ENCODE measurements at places on chromosomes 7 and 10.

DNA sequence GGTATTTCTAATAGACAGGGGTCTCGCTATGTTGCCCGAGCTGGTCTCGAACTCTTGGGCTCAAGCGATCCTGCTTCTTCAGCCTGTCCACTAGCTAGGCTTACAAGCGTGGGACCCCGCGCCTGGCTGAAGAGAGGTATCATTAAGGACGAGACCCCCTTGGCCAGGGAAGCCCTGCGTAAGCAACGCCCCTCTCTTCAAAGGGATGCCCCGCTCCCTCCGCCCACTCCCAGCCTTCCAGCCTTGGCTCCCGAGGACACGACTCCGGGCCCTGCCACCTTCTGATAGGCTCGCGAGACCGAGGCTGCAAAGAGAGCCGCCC, 220 bp upstream of the ZKSCAN5 start:
- H3K27me3 ChIP-seq: no peaks in the 10 kb centered on the region
- no peaks in the 10 kb centered on the region for H3K36me3 ChIP-seq
- peak overlapping the region; percentile 89 for H3K4me3 ChIP-seq
- H3K4me1 ChIP-seq: peaks cover 34% of the 10 kb centered on the region

- H3K36me3 ChIP-seq: no peaks in the 10 kb centered on the region
- DNase-seq: no peak
- H3K27me3 ChIP-seq: no peaks in the 10 kb centered on the region
- H3K4me1 ChIP-seq: no peaks in the 10 kb centered on the region
- H3K27ac ChIP-seq: no peak overlapping the region
Measured at GRCh38 chr7:122457969-122458368, 153.4 kb upstream of the FEZF1 start.

DNA sequence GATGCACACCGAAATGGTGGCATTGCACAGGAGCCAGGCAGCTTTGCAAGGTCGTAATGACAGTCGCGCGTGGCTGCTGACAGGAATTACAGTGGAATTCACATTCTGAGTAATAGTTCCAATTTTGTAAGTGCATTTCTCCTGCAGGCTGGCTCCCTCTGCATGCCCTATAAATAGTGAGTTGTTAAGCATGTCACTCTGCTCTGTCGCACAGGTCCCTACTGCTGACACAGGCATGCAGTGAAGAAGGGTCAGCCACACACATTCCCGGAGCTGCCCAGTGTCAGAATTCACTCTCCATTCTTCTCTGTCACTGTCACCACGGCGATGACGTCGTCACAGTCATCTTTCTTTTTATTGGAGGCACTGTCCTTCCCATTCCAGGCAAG, 49.2 kb upstream of the SHH start:
- peaks cover 75% of the 10 kb centered on the region for H3K27me3 ChIP-seq
- peaks cover 22% of the 10 kb centered on the region for H3K4me1 ChIP-seq
- no peak for DNase-seq
- H3K27ac ChIP-seq: no peak overlapping the region

DNA sequence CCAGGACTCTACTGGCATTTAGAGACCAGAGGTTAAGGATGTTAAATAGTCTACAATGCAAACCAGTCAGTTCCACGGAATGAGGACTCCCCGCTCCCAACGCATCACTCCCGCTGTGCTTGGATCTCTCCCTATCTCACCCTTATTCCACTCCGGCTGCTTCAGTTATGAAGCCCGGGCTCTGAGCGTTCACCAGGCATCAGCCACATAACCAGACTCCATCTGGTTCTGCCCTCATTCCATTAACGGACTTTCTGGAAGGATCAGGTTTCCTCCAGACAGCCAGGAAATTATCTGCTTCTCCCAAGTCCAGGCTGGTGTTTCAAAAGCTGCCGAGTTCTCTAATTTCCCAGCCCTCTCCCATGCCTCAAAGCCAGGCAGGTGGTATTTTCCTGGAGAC, 499.3 kb downstream of the GLRX3 start:
- H3K4me1 ChIP-seq: no peaks in the 10 kb centered on the region
- DNase-seq: no peak
- H3K4me3 ChIP-seq: no peak overlapping the region
- H3K36me3 ChIP-seq: no peaks in the 10 kb centered on the region
- H3K27ac ChIP-seq: no peak overlapping the region

DNA sequence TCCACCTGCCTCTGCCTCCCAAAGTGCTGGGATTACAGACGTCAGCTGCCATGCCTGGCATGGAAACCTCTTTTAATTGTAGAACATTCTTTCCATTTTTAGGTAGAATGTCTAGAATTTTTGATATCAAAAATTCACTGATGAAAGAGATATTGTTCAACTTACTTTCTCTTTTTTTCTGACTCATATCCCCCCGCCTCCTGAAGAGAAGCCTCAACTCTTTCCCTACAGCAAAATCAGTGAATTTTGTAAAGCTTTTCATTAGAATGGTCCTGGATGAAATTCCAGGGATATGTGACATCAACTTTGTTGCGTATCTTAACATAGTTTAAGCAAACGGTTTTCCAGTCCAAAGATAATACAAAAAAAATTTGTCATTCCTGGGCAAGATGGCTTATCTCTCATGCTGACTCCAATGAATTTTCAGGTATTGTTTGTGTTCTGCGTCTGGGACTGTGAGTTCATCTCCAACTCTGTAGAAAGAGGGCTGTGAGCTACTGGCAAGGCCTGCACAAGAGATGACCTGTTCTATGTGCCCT, 256.8 kb downstream of the BMPER start:
- H3K4me3 ChIP-seq: no peak overlapping the region
- no peaks in the 10 kb centered on the region for H3K4me1 ChIP-seq
- DNase-seq: no peak

GRCh38 chr10:132702601-132703418, 83.1 kb downstream of the NKX6-2 start:
- peaks cover 19% of the 10 kb centered on the region for H3K4me1 ChIP-seq
- no peaks in the 10 kb centered on the region for H3K27me3 ChIP-seq
- DNase-seq: no peak
- peaks cover 88% of the 10 kb centered on the region for H3K36me3 ChIP-seq
- no peak overlapping the region for H3K4me3 ChIP-seq

- no peaks in the 10 kb centered on the region for H3K36me3 ChIP-seq
- H3K27me3 ChIP-seq: no peaks in the 10 kb centered on the region
- H3K4me3 ChIP-seq: no peak overlapping the region
- H3K27ac ChIP-seq: no peak overlapping the region
- no peaks in the 10 kb centered on the region for H3K4me1 ChIP-seq
Measured at GRCh38 chr10:112298581-112298980, 15.4 kb downstream of the TECTB start.

DNA sequence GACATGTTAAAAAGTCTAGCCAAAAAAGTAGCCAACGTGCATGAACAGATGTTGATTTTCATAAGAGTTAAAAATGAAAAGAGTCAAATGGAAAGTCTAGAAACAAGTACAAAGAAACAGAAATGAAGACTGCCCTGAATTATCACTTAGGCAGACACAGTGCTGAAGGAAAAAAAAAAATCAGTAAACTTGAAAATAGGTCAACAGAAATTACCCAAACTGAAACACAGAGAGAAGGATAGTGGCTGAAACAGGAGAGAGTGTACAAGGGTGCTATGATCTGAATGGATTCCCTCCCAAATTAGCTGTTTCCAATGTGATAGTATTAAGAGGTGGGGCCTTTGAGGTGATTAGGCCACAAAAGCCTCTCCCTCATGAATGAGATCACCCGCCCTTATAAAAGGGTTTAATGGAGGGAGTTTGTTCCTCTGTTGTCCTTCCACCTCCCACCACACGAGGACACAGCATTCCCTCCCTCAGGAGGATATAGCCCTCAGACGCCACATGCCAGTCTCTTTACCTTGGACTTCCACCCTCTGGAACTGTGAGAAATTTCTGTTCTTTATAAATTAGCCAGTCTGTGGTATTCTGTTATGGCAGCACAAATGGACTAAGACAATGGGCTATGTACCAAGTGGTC, 249.7 kb downstream of the AHR start:
- no peaks in the 10 kb centered on the region for H3K36me3 ChIP-seq
- no peak for DNase-seq
- no peaks in the 10 kb centered on the region for H3K27me3 ChIP-seq
- no peak overlapping the region for H3K4me3 ChIP-seq
- H3K27ac ChIP-seq: no peak overlapping the region

DNA sequence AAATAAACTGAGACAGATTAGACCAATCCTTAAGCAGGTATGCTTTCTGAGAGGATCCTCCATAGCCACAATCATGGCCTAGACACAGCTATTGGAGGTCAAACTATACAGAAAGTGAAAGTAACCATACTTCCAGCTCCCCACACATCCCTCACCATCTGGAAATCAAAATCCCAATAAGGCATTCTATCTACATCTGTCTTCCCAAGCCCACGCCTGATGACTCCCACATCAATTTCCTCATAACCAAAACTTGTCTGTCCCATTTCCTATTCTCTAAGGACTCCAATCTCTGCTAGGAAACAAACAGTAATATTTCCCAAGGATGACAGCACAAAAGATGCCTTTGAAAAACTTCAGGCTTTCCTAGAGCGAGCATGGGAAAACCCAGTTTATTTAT, 247.3 kb upstream of the HPS1 start:
- no peak overlapping the region for H3K4me3 ChIP-seq
- no peak for DNase-seq
- no peak overlapping the region for H3K27ac ChIP-seq
- no peaks in the 10 kb centered on the region for H3K36me3 ChIP-seq
- no peaks in the 10 kb centered on the region for H3K4me1 ChIP-seq

DNA sequence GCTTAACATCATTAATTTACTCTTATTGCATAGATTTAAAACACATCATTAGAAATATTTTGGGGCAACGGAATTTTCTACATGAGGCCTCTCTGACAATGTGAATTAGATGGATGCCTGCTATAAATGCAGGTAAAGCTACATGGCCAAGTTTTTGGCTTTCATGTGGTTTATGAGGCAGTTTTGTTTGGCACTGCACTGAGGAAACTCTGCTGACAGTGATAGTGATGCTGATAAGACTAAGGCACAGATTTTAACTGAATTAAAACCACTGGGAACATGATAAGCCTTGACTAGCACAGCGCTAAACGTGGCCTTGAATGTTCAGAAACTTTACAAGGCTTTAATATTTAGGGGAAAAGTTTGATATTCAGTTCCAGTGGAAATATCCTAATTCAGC, 114.3 kb upstream of the NOBOX start:
- no peaks in the 10 kb centered on the region for H3K4me1 ChIP-seq
- no peak overlapping the region for H3K4me3 ChIP-seq
- no peaks in the 10 kb centered on the region for H3K36me3 ChIP-seq
- no peak for DNase-seq

DNA sequence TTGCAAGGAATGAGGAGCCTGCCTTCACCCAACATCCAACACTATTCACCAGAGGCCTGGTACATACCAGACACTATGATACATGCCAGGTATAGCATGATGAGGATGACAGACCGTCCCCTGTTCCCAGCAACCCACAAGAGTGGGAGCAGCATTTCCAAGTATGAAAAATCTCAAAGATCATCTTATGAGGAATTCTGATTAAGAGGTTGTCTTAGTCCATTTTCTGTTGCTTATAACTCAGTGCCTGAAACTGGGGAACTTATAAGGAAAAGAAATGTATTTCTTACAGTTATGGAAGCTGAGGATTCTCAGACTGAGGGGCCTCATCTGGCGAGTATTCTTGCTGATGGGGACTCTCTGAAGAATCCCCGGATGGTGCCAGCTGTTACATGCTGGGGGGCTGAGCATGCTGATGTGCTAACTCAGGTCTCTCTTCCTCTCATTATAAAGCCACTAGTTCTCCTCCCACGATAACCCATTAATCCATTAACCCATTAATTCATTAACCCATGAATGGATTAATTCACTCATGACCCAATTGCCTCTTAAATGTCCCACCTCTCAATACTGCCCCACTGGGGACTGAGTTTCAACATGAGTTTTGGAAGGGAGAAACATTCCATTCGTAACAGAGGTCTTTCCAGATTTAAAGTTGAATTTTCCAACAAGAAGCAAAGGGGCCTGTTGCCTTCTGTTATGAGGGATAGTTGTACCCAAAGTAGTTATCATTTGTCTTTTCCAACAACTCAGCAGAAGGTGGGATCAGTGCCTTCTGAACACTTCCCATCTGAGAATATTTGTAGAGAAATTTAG, 173.9 kb downstream of the HERPUD2 start:
- no peaks in the 10 kb centered on the region for H3K36me3 ChIP-seq
- no peaks in the 10 kb centered on the region for H3K27me3 ChIP-seq
- DNase-seq: no peak
- H3K4me1 ChIP-seq: no peaks in the 10 kb centered on the region
- no peak overlapping the region for H3K4me3 ChIP-seq

- no peak overlapping the region for H3K27ac ChIP-seq
- H3K27me3 ChIP-seq: no peaks in the 10 kb centered on the region
- no peak overlapping the region for H3K4me3 ChIP-seq
Measured at GRCh38 chr7:116258734-116259133, 48.4 kb downstream of the TES start.

- peaks cover 19% of the 10 kb centered on the region for H3K4me1 ChIP-seq
- no peaks in the 10 kb centered on the region for H3K27me3 ChIP-seq
- no peak for DNase-seq
- peak overlapping the region; percentile 97 for H3K27ac ChIP-seq
- H3K4me3 ChIP-seq: peak overlapping the region; percentile 71
- no peaks in the 10 kb centered on the region for H3K36me3 ChIP-seq
Measured at GRCh38 chr7:92244808-92245486, 767 bp downstream of the KRIT1 start.

DNA sequence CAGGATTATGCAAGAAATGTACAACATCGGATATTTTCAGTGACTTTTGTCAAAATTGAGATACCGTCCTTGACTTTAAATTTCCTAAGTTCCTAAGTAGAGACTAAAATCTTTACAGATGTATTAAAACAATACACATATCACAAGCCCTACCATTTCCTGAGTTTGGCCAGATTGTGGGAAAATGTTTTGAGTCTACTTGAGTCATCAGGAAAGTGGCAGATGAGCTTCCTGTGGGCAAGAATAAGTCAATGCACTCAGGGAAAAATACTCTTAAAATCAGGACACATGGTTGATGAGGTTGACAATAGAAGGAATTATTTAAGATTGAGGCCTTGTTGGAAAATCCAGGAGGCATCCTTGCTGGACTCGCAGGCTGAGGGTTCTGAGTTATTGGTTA, 162.5 kb downstream of the SNX10 start:
- no peak for DNase-seq
- no peak overlapping the region for H3K27ac ChIP-seq
- H3K4me1 ChIP-seq: peaks cover 11% of the 10 kb centered on the region
- H3K4me3 ChIP-seq: no peak overlapping the region
